ENCODE measurements at places on chromosomes 11 and 22. TPM values are rescaled to one million over a fixed set of nuclear protein-coding genes. Genes with fewer than 3 reads are reported as not detected.

GRCh38 chr11:71293961-71294782 lies 41.8 kb upstream of the SHANK2 start:
- no peak for DNase-seq

DNA sequence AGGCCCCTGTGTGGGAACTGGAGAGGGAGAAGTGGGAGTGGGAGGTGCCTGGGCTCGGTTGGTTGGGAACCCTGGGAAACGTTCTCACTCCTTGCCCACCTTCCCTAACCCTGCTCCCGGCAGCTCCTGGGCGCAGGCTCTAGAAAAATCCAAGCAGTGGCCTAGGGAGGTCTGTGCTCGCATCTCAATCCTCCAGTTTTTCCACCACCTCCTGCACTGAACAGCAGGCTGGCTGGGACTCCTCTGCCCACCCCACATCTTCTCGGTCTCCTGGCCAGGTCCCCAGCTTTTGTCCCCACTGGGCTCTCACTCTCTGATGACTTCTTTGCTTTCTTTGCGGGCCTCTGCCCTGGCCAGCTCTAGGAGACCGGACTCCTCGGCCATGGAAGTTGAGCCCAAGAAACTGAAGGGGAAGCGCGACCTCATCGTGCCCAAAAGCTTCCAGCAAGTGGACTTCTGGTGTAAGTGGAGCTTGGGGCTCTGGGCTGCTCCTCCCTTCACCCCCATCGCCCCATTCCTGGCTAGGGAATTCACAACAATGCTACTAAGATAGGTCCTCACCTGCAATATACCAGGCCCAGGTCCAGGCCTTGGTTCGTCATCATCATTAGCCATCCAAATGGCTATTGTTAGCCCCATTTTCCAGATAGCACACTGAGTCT lies 35.6 kb downstream of the PRDM11 start:
- no peak for DNase-seq

GRCh38 chr11:57417056-57417455 lies 9.9 kb downstream of the SLC43A3 start:
- no peak for DNase-seq

DNA sequence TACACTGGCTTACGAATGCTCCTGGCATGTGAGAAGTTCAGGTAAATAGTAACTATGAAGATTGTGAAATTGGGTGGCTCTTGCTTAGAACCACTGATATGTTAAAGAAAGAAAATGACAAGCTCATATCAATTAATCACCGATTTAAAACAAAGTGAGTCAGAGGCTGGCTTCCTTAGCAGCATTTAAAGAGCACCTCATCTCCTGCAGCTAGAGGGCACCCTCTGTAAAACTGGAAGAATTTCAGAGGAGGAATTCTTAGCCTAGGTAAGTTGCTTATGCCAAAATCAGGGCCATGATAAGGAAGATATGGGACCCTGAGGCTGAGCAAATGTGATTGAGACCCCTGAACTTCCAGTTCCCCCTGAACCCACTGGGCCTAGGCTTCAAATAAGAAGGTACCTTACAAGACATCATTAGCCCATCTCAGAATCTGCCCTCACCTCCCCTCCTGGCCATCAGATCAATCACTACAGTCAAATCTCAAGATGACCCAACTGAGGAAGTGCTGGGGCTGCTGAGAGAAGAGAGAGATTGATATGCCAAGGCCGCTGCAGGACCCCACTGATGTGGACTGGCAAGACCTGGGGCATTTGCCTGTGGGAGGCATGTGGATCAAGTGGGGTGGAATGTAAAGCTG lies 8.6 kb upstream of the CD3E start:
- DNase-seq: peak; percentile 89

DNA sequence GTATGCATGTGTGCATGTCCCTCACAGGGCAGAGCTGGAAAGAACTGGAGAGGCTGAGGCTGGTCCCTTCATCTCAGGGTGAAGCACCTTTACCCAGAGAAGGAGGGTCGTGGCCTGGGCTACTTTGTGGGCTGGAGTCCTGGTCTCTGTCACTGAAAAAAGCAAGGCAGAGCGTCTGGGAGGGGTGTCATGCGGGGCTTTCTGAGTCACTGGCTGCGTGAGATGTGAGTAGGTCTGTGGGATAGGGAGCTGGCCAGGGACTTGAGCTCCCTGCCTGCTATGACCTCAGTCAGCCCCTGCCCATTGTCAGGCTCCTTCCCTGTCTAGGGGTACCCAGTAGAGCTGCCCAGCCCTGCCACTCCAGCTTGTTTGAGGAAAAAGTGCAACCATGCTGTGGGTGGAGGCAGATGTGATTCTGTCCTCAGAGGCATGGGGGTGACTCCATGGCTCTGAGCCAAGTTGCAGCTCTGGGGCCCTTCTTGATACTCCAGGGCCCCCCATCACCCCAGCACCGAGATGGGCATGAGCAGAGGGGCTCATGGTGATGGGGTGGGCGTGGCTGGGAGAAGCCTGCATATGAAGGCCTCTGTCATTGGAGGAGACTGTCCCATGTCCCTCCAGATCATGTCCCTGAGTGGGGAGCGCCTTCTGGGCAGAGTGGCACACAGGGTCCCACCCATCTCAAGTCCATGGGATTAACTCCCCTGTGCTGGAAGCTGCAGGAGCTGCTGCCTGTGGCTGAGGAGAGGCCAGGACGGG lies 27.8 kb downstream of the KCNQ1 start:
- DNase-seq: no peak

GRCh38 chr11:129505266-129505665 lies 129.6 kb downstream of the BARX2 start:
- peak; percentile 22 for DNase-seq

- DNase-seq: no peak
Observed at GRCh38 chr11:64443001-64443400, 84.0 kb downstream of the RPS6KA4 start.

GRCh38 chr11:69355346-69355940 lies 61.5 kb downstream of the MYEOV start:
- DNase-seq: no peak

DNA sequence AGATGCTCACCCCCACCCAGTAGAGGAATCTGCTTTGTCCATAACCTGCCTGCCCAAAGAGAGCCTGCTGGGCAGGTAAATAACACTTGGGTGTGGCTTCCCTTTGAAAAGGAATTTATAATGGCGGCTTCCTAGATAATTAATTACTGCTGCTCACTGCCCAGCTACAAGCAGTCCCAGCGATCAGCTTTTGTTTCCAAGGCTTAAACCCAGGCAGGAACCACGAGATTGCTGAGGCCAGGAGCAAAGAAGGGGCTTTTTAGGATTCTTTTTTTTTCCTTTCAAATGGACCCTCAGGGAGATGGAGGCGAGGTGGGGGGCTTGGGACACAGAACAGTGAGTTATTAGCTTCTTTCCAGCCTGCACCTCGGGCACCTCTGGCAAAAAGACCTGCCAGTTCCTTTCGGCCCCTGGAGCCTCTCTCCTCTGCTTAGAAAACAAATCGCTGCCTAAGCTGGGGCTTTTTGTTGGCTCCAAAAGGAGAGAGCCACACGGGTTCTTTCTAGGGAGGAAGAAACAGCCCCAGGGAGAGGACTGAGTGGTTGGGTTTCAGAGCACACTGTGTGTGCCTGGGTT lies 107.2 kb downstream of the TSPAN18 start:
- peak; percentile 9 for DNase-seq

- DNase-seq: no peak
Observed at GRCh38 chr11:60566776-60567175, 51.6 kb downstream of the MS4A13 start.

DNA sequence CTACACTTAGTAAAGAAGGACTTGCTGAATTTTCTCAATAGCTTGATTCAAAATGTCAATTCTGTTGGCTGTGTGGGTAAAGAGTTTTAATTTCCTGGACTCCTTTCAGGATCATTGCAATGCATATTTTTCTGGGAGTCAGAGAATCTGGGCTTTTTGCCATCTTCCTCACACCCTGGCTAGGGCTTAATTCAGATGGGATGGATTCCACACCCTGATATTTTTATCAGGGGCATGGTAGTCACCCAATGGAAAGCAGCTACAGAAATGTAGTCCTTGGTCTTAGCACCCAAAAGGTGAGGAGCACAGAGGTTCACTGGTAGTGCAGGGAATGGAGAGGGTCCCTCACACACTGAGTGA lies 79.3 kb downstream of the SGSM3 start:
- no peak for DNase-seq

- no peak for DNase-seq
Observed at GRCh38 chr11:6617315-6617781, 1.9 kb downstream of the TPP1 start.

GRCh38 chr11:124892750-124893454 lies 4.8 kb downstream of the ROBO4 start:
- no peak for DNase-seq

DNA sequence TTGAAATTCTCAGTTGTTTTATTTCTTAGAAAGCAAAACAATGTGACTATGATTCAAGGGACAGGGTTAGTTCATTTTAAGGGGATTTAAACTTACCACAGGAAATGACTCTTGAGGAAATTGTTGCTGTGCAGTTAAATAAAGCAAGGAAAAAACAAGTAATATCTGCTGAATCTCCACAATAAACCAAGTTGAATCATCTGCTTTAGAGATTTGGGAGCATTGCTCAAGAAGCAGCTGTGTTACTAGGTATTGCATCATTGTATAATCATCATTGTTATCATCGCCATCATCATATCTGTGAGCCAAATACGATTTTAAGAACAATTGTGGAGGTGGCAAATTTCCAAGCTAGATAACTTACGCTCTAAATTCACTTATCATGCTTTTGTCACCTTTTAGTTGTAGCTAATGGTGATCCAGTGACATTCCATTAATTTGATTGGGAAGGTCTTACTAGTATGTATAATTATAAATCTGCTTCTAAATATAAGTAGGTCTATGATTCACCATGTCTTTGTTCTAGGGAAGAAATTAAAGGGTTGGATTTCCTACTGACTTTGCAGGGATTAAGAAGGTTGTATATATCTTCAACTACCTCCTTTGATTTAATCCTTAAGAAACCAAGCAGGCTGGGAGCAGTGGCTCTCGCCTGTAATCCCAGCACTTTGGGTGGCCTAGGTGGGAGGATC lies 19.9 kb downstream of the MMP10 start:
- DNase-seq: peak; percentile 97

DNA sequence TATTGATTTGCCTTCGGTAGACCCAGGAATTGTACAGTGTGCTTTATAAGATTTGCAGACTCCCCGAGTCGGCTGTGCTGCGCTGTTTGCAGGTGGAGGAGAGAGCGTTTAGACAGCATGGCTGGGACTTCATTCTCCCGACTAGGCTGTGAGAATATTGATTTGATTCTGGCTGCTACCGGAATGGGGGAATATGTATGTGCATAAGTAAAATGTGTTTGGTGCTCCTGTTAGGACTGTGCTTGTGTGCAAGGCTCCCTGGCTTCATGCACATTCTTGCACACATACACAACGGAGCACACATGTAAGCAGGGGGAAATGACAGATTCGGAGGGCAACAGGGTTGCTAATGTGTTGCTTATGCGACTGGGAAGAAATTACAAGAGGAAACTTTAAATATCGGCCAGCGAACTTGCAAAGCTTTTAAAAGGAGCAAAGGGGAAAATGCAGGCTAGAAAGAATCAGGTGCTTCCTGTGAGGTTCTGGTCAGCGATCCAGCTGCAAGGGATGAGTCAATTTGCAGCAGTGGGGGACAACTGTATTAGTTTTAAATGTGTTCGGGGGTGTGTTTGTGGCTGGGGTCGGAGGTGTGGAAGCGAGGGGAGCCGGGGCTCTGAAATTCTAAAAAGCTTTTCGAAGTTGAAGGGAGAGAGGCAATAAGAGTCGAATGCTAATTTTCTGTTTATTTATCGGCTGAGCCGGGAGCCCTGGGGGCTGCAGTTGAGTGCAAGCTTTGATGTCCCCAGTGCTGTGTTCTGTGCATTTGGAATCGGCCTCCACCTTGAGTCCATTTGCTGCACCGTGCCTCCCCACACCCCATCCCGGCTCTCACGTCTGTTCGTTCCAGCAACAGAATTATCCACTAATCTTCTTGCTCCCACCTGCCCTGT lies 731 bp downstream of the NTM start:
- DNase-seq: no peak

GRCh38 chr11:134039726-134040385 lies 29.0 kb upstream of the JAM3 start:
- DNase-seq: no peak

DNA sequence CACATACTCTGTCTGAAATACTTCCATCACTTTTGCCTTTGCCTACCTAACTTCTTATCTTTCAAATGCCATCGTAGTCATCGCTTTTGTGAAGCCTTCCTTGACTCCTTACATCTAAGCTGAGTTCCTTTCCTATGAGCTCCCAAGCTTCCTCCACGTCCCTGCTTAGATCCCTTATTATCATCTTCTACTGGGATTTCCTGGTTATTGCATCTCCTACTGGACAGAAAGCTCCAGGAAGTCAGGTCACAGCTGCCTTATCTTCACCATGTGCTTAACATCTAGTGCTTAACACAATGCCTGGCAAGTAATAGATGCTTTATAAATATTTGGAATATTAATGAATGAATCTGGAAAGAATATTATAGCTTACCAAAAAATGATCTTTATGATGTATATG lies 5.9 kb downstream of the YPEL4 start:
- no peak for DNase-seq

DNA sequence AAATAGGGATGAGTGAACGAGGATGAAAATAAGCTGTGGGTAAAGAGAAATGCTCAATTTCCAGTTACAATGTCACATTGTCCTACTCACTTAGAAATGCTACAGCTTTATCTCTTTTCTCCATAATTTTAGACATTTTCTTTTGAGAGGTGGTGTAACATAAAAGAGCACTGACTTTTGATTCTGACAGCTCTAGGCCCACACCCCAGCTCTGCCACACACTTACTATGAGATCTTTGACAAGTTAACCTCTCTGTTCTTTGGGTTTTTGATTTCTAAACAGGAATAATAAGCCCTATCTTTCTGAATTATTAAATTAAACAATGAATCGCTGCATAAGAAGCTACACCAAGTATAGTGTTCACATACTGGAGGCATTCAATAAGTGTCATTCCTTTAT lies 228.3 kb upstream of the PITPNB start:
- no peak for DNase-seq

GRCh38 chr11:105448703-105449079 lies 161.2 kb upstream of the GRIA4 start:
- no peak for DNase-seq

DNA sequence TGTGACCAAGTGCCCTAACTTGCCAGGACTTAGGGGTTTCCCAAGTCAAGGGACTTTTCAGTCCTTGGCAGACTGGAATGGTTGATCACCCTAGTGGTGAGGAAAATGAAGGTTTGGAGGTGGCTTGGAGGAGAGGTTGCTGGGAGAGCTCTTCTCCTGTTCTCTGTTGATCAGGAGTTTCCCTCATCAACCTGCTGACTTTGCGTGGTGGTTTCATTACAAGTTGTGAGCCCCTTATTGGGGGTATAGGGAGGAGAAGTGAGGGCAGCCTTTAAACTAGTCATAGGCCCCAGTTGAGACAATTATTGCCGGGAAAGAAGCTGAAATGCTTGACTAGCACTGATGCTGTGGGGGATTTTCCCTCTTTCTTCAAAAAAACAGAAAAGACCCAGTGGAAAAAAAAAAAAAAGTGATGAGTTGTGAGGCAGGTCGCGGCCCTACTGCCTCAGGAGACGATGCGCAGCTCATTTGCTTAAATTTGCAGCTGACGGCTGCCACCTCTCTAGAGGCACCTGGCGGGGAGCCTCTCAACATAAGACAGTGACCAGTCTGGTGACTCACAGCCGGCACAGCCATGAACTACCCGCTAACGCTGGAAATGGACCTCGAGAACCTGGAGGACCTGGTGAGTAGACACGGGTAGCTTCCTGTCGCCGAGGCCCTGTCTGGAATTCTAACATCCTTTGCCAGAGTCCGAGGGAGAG lies at the start of gene CXCR5:
CXCR5 (plus strand) TSS at position 525 of the 704 bp plus-strand sequence; CDS start at position 575, 50 bp downstream.
- no peak for DNase-seq

Gene LARGE1
- 1.3 TPM for total RNA-seq

Gene ARHGAP20
- not detected for total RNA-seq

Gene CDCA5
- 67.1 TPM for total RNA-seq

Gene FBLN1
- 13.4 TPM for total RNA-seq

Gene SCUBE1
- total RNA-seq: not detected

Gene TRPC6
- total RNA-seq: not detected

Gene ANGPTL5
- not detected for total RNA-seq

Gene CDC42EP2
- 25.7 TPM for total RNA-seq
